ENCODE measurements at places on chromosomes 4 and X.

DNA sequence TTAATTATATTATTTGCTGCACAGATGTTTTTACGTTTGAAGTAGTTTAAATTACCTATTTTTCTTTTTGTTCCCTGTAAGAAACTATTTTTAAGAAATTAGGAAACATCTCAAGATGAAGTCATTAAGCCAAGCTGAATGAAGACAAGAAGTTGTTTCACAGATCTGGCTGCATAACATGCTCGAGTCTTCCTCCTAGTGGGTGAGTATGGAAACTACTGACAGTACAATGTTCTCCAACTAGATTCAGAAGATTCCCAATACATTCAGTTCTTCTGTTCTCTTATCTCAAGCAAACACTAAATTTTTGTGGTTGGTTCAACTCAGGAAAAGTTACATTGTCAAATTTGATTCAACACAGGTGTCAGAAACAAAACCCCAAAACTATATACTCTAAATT lies 256.8 kb upstream of the VCX start:
- no peak for DNase-seq

- DNase-seq, result no peak
Observed at GRCh38 chr4:10496200-10496599, 39.0 kb upstream of the ZNF518B start.

GRCh38 chrX:23919148-23919547 lies 11.3 kb downstream of the CXorf58 start:
- DNase-seq, result no peak

DNA sequence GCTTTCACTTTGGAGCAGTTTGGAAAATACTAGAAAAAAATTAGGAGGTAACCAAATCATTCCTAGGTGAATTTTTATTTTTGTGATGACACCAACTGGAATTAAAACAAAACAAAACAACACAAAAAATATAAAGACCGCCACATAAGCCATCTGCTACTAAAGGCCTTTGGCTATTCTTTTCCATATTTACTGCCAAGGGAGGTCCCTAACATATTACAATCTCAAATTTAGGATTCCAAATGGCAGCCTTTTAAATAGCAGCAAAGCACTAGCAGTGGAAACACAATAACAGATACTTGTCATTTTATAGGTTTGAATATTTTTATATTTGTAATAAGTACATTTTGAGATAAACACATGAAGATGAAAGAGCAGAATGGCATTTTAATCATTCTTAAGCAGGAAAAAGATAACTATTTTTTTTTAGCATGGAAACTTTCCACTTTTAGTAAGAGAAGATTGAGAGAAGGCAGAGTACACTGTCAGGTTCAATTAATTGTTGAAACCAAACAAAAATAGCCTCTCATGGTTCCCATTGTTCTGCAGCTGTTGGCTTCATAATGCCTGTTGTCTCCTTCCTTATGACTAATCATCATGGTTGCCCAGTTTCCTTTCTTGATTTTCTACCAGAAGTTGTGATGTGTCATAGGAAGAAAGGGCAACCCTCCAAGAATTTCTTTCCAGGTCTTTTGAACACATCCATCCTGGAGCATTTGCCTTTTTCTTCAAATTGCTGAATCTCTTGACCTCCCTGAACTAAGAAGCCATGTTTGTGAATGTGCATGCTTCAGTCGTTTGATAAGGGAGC lies 219.0 kb upstream of the EMCN start:
- no peak for DNase-seq

GRCh38 chrX:129574214-129574613 lies 34.2 kb downstream of the OCRL start:
- no peak for DNase-seq

Measured in osteocyte (in vitro differentiated cells).